ENCODE measurements at places on chromosomes 13 and 19.

DNA sequence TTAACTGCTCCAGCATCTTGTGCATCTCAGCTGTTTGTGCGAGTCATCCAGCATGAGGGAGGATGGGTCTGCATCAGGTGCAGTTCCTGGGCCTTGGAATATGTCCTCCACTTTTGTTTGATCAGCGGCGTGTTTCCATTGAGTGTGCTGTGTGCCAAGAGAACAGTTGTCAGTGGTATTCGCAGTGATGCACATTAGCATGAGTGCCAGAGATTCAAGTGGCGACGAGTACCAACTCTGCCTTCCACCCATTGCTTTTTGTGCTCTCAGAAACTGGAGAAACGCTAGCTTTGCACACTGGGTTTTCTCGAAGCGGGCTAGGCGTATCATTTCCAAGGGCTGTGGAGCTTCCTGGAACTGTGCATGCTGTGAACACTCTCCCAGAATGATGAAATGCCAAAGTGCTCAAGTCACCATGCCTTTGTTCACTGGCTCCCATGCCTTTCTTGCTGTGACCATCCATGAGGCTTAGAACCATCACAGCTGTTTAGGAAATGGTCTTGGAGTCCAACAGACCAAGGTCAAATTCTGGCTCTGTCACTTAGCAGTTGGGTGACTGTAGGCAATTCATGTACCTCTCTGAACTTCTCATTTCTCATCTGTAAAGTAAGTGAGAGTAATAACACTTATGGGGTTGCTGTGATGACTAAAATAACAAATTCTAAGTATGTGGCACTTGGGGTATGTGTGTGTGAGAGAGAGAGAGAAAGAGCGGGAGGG, 18.4 kb downstream of the LRCH1 start:
- no peak for DNase-seq

GRCh38 chr13:78420814-78421213, 182.5 kb downstream of the POU4F1 start:
- DNase-seq = no peak

GRCh38 chr19:3573162-3573857, 566 bp downstream of the HMG20B start:
- DNase-seq = no peak

DNA sequence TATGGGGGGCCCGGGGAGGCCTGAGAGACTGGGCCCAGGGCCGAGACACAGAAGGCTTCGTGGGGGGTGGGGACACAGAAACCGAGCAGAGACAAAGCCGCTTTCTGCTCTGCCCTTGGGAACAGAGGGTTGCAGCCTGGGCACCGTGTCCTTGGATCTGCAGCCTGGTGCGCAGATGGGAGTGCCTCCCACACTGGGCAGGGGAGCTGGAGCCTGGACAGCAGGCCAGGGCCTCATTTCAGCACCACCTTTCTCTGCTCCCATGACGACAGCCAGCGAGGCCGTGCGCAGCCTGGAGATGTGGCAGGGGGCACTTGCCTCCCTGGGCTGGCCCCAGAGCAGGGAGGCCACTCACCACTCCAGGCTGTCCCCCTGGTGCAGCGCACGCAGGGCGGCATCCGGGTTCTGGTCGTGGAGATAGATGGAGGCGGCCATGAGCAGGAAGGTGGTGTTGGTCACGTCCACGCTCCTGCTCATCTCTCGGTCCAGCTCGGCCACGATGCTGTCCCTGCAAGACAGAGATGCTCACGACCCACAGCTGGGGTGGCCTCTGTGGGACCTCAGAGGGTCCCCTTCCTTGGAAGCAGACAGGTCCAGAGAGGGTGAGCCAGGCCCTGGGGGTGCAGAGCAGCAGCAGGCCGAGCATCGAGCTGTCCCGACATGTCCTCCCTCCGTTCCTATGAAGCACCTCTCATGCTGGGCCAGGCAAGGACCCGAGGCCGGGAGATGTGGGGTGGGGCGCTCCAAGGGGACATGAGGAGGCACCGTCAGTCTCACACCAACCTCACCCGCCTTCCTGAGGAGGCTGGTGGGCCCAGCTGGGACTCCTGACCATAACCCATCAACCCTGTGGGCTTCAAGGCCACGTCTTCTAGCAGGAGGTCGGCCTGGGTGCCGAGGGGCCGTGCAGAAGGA, 10.9 kb upstream of the CERS1 start:
- no peak for DNase-seq

DNA sequence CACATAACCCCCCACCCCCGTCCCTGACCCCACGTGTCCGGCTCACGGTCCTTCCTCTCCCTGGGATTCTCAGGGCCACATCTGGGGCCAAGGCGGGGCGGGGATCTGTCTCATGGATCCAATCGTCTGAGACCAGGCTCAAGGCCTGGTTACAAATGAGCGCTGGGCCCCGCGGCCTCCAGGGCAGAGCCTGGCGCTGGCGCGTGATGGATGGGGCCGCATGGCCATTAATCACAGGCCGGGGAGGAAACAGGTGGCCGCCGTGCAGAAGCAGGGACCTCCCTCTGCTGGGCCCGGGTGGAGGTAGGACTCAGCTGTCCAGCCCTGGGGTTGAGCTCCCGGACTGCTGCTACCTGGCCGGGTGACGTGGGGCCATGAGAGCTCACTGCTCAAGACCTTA, 5.8 kb upstream of the TLE5 start:
- no peak for DNase-seq

DNA sequence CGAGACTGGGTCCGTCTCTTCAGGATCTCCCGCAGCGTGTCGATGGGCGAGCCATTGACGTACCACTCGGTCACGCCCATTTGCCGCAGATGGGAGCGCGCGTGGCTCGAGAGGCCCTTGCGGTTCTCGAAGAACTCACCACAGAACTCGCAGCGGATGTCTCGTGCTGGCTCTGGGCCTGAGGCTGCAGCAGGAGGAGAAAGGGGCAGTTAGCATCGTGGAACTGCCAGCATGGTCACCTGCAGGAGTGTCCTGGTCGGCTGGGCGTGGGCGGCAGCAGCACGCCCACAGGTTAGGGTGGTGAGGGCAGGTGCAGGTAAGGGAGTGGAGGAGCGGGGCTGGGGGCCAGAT, 8.5 kb upstream of the AKAP8L start:
- no peak for DNase-seq

GRCh38 chr19:46493236-46494145, 2.2 kb downstream of the PNMA8B start:
- peak; percentile 36 for DNase-seq

DNA sequence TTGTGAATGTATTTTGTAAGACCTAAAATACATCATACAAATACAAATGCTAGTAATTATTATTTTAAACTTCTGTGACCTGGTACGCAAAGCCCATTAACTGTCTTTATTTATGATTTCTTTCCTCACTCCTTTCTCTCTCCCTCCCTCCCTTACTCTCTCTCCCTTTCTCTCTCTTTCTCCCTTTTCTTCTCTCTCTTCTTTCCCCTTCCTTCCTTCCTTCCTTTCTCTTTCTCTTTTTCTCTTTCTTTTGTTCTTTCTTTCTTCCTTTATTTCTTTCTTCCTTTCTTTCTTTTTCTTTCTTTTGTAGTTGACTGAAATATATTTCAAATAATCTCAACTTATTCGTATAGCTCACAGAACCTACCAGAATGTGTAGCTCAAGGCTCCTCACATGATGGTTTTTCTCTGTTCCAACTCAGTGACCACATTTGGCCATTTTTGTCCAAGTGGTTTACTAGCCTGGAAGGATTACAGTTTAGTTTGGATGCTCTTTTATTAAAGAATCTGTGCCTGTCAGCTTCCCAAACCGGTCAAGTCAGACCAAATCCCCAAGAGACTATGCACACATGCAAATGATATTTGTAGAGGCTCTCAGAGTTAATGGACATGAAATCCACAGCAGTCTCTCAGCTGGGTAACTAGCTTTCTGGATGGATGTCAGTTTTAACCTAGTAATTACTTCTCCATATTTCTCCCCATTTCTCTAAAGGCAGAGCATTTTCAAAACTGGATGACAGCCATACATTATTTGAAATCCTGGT, 71.7 kb downstream of the POSTN start:
- DNase-seq = no peak

DNA sequence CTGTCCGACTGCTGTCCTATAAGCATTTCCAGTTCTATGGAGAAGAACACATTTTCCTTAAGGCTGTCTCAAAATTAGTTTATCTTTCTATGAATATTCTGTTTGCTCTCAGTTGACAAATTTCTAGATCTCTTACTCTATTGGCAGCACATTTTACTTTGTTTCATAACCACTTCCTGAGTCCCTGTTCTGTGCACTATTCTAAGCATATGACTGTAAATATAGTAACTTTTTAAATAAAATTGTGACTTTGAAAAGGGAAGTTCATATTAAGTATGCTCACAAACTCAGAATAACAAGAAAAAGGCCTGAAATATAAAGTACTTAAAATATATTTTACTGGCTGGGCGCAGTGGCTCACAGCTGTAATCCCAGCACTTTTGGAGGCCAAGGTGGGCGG, 56.5 kb upstream of the HTR2A start:
- no peak for DNase-seq

DNA sequence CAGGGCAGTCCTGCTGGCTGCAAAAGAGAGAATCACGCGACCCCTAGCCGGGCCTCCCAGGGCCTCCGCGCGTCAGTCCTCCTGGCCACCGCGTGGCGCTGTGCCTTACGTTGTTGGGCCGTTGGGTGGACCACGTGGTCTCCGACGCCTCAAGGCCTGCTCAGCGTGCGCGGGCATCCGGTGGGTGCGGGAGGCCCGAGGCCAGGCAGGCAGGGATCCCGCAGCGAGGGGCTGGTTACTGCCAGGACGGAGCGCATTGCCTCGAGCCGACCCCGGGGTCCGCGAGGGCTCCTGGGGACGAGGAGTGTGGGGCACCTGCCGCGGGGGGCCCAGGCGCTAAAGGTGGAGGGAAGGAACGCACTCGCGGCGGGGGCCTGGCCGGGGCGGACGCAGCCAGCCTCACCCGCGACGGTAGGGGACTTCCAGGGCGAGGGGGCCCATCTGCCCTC, at the start of gene TDRD12:
Gene TDRD12, plus strand, starts transcription at position 157 of the 449 bp plus-strand sequence. CDS start 306 bp downstream, outside the sequence.
- DNase-seq = no peak

DNA sequence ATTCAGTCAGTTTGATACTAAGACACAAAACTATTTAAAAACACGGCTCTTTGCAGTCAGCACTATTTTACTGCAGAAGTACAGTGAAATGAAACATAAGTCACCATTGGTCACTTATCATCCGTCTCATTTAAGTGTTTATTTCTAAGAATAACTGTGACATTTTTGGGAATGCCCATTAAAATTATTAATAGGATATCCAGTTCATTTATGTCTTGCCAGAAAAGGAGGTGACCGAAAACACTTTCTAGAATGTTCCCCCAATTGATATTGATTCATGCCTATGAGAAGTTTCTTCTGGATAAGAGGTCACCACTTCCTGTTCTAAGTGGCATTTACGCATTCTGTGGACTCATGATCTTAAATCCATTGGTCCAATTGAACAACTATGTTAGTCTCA, 477.3 kb downstream of the LIG4 start:
- no peak for DNase-seq

GRCh38 chr13:39144941-39145533, 106.8 kb downstream of the NHLRC3 start:
- DNase-seq = no peak

GRCh38 chr13:26614721-26615120, 57.2 kb downstream of the WASF3 start:
- DNase-seq = no peak

DNA sequence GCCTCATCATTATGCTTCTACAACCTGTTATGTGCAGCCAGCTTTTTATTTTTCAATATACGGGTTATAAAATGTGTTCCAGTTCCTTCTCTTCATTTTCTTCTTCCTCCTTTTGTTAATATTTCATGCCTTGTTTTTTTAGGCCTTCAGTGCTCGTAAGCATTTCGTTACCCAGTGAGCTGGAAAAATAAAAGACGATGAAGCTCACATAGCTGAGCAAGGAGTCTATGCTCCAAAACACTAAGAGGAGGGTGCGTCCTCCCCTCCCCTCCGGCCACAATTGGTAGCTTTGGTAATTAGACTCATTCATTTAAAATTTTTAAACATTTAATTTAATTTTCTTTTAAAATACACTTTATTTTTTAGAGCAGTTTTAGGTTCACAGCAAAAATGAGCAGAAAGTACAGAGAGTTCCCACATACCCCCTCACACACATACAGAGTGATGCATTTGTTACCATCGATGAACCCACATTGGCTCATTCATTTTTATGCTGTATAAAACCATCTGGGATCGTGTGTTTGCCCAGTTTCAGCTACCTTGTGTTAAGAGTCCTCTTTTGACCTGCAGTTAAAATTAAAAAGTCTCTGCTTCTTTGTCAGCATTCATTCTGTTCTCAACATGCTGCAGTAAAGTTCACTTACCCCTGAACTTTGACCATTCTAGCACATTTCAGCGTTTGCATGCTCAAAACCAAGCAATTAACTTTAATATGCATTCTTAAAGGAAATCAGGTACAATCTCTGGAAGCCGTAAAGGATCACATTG, 223.9 kb downstream of the LACC1 start:
- no peak for DNase-seq

- no peak for DNase-seq
These were observed 840.2 kb downstream of the UQCRFS1 start for GRCh38 chr19:28372576-28373247.

GRCh38 chr19:48719263-48720171, at the start of gene MAMSTR:
TSS of gene MAMSTR (minus strand) at chr19:48719725. CDS start at chr19:48719031, 694 bp downstream.
- no peak for DNase-seq

- DNase-seq = no peak
These were observed 19.0 kb upstream of the PLPP2 start for GRCh38 chr19:310141-310651.

GRCh38 chr13:94416454-94417080, 62.9 kb downstream of the DCT start:
- DNase-seq = no peak

DNA sequence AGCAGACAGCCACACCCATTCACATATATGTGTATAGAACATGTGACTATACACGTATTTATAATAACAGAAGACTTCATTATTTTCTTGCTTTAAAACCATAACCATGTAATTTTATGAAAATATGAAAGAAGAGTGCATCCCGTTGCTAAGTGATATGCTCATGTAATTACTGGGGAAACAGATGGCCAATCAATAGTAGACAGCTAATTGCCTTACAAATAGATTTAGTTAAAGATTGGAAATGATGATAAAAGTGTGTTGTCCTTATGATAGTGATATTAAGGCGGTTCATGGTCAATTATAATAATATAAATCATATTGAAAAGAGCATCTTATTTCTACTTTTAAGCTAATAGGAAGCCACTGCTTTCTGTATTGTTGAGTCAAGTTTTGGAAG, 95.9 kb downstream of the RFC3 start:
- DNase-seq = no peak

DNA sequence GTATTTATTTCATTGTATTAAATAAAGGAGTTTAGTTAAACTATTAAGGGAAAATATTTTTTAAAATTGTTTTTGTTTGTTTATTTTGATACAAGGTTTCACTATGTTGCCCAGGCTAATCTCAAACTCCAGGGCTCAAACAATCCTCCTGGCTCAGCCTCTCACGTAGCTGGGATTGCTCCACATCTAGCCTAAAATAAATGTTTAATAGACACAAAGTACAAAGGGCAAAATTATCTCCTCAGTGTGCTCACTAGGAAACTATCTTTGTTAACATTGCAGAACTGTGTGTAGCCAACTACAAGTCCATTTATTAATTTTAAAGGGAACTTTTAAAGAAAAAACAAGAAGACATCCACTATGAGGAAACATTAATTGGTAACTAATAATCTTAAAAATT, 207.2 kb upstream of the PCDH17 start:
- DNase-seq = no peak

GRCh38 chr13:31731921-31732320, 7.4 kb upstream of the RXFP2 start:
- DNase-seq = no peak

All from CD4-positive, alpha-beta T cell (primary cell).